ENCODE measurements at places on chromosomes 4 and X.

DNA sequence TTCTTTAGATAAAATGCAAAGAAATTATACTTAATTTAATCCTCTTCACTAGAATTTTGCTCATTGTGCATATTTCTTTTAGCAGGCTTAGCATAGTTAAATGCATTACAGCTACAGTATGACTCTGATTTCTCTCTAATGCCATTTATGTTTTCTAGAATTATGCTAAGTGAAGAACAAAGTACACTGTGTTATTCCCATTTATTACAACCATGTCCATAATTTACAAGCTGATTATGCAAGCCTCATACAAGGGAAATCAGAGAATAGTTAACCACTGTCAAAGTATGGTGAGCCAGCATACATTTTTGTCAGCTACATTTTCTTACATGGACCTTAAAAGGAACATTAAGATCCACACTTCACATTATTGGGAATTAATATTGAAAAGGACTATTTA, 99.1 kb downstream of the MAB21L2 start:
- no peak for DNase-seq

DNA sequence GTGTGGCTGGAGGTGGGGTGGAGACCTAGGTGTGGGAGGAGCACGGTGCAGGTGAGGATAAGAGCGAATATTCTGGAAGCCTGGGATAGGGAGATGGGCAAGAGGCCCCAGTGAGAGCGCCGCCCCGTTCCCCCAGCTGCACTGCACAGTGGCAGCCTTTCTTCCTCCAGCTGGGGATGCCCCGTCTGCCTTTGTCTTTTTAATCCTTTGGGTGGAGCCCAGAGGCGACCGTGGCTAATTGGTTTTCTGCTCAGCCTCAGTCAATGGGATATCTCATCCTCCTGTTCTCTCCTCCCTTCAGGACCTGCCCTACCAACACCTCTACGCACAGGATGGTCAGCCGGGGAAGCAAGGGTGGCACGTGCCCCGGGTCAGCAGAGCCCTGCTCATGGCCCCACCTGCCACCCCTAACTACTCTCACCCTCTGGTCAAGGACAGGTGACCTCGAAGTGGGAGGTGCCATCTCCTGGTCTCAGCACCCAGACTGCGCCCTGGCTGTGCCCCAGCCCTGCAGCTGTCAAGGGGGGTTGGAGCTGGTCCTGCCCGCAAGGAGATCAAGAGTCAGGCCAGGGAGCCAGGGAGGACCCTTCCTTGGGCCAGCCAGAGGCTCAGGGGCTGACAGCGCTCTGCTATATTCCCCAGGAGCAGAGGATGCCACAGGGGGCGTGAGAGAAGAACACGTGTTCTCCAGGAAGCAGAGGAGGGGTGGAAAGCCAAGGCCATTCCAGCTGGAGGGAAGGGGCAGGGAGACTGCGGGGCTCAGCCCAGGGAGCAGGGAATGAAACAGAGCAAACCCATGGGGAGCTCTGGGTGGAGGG, 64.0 kb downstream of the ADRA2C start:
- DNase-seq, result no peak

DNA sequence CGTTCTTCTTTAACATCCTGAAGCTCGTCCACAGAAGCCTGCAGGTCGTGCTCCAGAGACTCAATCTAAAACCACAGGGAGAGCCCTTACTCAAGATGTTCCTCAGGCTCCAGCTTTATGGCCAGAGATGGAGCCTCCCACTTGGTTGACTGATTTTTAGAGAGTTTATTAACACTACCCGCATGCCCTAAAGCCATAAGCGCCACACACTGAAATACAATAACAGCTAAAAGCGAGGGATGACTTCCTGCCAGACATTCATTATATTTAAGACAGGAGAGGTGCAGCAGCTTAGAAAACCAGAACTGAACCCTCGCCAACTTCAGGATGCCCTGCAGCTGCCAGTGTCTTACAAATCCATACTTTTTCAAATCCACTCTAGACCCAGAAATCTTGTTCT, 42.0 kb downstream of the SOD3 start:
- DNase-seq, result no peak

GRCh38 chr4:87035881-87036509, 101.2 kb downstream of the AFF1 start:
- no peak for DNase-seq

DNA sequence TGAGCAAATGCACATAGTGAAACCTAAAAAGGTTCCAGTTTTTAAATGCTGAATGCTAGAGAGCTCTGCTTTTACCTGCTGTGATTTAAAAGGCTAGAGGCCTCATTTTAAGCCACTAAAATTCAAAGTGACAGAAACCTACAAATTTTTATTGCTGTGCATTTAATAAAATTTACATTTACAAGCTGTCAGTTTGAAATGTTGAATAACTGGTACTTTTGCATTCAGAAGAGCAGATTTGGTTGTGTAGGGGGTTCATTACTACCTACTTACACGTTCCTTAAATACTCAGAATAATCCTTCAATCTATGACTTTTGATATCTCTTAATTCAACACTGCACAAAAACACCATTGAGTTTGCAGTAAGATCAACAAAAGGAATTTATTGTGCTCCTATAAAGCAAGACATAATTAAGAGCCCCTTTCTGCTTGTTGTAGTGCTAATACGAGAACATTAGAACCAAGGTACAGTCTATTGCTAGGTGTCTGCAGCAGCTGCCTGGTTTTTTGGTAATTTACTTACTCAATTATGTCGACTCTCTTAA, 27.9 kb downstream of the NKX3-2 start:
- no peak for DNase-seq

DNA sequence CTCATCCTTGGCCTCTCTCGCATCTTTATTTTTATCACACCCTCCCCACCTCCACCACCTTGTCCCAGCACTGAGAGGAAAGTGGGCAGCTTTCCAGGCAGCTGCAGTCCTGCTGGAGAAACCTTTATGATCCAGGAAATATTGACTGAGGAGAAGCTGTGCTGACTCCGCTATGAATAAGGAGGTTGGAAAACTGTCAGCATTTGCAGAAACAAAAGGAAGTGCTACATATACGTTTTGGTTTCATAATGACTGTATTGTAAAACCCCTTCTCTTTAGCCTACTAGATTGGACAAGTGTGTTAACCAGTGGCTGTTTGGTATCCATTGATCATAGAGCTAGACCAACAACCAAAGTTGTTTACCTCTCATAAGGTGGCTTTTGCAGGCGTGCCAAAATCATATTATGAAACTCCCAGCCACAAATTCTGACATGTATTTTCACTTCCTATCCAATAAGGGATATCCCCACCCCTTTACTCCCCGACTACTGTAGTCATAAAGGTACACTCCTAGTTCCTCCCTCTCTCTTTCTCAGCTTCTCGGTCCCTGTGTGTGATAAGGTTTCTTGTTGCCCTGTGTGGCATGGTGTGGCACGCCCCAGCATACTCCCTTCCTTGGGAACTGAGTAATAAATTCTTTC, 88.4 kb downstream of the GPR143 start:
- no peak for DNase-seq

DNA sequence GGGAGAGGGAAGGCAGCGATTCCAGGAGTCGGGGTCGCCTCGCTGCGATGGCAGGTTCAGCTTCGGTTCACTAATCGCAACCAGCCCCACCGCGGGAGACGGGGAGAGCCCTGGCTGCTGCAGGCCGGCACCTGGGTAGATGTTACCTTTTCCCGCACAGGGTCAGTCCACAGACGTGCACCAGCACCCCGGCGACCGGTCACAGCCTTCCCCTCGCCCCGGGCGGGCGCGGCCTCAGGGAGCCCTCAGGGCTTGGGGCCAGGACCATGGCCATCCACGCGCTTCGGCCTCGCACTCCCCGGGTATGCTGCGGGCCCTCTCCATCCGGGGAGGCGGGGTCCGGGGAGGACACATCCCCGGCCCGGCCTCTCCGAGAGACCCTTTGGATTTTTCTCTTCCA, 26.1 kb upstream of the EXOC1L start:
- no peak for DNase-seq

- DNase-seq, result no peak
Measured at GRCh38 chrX:151085207-151085606, 91.2 kb upstream of the GPR50 start.
